ENCODE measurements at places on chromosomes 4 and X.

- DNase-seq: no peak
These were observed 68.9 kb downstream of the ENOX2 start for GRCh38 chrX:130834149-130834548.

DNA sequence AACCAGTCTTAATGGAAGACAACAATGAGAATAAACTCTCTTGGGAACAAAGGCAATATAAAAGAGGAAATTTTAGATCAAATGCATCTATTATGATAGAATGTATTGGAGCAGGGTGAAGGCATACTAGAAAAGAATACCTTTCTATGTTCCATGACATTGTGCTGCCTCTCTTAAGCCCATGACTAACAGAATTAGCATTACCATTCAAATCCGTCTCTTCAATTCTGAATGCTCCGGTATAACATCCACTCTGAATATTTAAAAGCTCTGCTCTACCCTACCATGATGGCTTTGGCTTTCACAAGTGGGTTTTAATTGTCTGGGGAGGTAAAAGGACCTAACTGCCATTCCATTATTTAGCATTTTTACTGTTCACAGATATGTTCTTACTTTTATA lies 1878.4 kb downstream of the ARAP2 start:
- DNase-seq: no peak

DNA sequence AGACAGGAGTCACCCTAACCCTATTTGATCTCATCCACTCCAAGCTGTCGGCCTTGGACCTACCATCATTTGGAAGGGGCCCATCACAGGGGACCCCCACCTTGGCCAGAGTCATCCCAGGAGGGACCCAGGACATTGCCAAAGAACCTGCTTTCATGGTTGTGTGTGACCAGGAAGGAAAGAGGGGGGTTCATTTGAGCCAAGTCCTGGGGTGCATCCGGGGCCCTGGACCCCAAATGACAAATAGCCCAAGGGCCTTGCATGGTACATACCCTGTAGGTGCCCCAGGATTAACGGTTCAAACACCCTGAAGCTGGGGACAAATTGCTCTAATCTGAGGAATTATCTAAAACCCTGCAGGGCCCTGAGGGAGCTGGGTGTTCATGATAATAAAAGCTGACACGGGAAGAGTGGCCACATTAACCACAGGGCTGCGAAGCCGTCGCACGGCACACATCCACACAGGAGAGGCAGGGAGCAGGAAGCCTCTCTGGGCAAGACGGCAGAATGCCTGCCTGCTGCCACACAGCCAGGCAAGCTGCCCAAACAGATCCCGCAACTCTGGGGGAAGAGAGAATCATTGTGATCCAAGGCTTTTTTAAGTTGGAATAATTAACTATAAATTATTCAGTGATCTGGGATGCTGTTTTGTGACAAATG lies 28.2 kb upstream of the PPP2R2C start:
- no peak for DNase-seq

- no peak for DNase-seq
These were observed 38.9 kb downstream of the IGFBP7 start for GRCh38 chr4:57071326-57071725.

DNA sequence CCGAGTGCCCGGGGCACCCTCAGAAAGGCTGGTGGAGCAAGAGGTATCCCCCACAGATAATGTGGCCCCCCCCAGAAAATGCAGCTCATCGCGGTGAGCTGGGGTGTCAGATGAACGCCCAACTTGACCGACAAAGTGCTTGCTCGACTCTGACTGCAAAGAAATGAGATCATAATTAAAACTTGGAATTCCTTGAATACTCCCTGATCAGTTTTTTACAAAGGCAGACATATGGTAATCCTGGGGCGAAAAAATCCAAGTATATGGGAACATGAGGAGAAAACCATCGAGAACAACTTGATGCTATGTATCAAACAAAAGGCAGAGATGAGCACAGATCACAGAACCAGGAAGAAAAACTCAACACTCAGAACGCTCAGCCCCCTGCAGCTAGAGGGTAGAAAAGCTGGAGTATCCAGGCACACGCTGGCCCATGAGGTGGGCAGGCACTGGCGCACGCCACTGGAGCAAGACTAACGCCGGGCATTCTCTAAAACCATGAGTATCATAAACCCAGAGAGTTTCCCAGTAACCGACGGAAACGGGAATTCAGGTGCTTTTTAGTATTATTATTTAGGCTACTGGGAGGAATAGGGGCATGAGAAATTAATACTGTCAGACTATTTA lies 127.3 kb downstream of the AFAP1 start:
- DNase-seq: no peak

- DNase-seq: no peak
These were observed 84.0 kb downstream of the PDS5A start for GRCh38 chr4:39893693-39894072.

DNA sequence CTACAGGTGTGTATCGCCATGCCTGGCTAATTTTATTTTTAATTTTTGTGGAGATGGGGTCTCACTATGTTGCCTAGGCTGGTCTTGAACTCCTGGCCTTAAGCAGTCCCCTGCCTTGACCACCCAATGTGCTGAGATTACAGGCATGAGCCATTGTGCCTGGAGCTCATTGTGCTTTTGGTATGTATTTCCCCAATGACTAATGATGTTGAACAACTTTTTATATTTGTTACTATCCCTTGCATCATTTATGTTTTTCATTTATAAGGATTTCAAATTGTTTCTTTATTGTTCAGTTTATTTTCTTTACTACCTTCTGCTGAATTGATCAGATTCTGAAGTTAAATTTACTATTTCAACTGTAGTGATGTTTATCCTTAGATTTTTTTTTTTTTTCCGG lies 199.7 kb downstream of the CEP135 start:
- no peak for DNase-seq

DNA sequence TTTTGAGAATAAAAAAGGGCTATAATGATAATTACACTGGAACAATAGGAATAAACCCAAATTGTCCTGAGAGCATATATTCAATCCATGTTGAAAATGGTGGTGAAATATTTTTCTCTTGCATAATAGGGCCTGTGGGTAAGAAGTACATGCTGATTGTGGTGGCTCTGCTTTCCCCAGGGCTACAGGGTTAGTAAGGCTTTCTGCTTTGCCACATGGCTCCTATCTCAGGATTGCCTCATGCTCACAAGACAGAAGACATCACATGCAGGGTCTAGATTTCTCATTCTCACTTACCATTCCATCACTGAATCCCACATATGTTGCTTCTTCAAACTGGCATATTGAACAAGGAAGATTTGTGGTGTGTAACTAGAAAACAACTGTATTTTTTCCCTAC lies 12.4 kb upstream of the VEGFC start:
- DNase-seq: no peak

GRCh38 chr4:148808416-148808815 lies 366.2 kb upstream of the NR3C2 start:
- DNase-seq: no peak

DNA sequence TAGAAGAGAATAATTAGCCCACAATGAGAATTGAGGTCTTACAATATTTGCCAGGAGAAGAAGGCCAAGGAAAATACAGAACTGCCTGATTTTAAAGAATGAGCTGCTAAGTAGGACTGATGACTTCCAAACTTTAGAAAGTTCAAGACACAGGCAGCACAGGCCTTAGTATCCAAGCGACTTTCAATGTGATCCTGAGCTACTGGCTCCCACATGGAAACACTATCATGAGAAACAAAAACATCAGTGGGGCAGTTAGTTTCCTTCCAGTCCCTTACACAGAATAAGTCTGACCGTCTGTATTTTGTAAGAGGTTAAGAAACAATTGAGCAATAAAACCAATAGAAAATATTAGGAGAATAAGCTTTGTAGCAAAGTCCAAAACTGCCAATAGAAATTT lies 251.4 kb downstream of the COL25A1 start:
- DNase-seq: no peak

DNA sequence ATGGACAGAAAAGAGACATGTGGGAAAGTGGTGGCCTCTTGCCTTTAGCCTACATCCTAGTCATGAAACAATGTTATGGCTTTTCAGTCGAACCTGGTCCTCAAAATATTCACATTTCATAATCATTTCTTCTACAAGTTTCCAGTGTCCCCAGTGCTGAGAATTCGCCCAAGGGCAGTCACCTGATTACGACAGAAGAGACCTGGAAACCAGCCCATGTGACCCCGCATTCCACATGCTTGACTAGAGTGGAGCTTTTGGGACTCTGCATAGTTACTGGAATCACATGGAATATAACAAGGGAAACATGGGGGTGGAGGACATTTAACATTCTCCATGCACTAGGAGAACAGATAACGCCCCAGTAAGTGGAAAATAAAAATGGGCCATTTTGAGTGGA lies 100.1 kb downstream of the PPARGC1A start:
- DNase-seq: no peak

DNA sequence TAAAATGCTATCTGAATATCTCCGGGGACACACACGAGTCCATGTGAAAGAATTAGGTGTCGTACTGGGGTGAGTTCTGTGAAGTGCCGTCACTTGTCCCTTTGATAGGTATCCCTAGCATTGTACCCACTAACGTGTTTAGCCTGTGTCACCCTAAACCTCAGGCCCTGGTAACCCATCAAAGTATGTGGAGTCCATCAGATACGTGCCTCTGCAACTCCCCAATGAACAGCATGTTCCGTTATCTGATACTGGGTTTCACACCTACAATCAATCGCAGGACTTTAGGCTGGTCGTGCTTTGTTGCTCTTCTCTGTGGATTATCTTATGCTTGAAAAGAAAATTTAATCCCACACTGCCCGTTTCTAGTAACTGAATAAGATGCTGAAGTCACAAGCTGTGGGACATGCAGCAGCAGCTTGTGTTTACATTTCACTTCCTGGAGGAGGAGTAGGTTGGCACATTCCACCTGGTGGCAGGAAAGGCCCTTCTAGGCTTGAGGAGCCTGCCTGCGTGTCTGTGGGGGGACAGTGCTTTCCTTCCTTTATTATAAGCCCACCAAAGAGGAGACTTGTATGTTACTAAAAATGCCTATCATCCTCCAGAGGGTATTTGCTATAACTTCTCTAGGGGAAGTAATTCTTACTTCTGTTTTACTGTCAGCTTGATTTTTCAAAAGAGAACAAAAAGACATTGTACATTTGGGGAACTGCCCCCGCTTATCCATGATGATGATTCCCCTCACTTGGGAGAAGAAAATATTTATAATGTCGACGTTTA lies 127.2 kb downstream of the FNIP2 start:
- no peak for DNase-seq

- DNase-seq: no peak
These were observed 2.3 kb downstream of the PLAC8 start for GRCh38 chr4:83112231-83112630.

DNA sequence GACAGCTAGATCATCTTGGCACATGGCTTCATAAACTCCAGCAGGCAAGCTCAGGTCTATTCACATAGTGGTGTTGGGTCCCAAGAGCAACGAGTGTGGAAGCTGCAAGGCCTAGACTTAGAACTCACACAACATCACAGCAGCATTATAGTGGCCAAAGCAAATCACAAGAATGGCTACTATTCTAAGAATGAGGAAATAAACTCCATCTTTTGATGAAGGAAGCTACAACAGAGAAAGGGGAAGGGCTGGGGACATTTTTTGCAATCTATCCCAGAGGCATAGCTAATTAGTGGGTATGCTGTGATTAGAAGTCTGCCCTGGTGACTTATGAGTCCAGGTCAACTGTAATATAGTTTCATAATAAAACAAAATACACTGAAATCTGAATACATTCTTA lies 42.9 kb upstream of the TAB3 start:
- DNase-seq: no peak

- no peak for DNase-seq
These were observed 25.9 kb downstream of the CFAP299 start for GRCh38 chr4:80361329-80361900.

DNA sequence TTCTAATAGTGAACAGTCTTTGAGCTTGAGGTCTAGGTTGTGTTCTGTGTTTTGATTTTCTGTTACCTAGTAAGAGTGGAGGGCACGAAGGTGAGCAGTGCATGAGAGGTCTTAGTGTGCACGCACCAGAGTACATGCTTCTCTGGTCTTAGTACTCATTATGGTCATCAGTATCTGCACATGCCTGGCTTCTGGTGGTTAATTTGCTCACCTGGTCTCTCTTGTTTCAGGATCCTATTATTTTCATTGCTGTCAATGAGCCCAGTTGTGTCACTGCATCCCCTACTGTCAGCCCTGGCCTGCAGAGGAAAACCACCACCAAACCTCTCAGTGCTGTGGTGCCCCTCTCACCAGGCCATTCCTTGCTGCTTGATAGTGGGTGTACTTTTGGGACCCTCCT lies 54.8 kb downstream of the NSUN7 start:
- no peak for DNase-seq

- DNase-seq: no peak
These were observed 992.6 kb downstream of the NLGN4X start for GRCh38 chrX:5236096-5236495.

GRCh38 chr4:24736066-24736465 lies 59.3 kb upstream of the SOD3 start:
- DNase-seq: no peak

DNA sequence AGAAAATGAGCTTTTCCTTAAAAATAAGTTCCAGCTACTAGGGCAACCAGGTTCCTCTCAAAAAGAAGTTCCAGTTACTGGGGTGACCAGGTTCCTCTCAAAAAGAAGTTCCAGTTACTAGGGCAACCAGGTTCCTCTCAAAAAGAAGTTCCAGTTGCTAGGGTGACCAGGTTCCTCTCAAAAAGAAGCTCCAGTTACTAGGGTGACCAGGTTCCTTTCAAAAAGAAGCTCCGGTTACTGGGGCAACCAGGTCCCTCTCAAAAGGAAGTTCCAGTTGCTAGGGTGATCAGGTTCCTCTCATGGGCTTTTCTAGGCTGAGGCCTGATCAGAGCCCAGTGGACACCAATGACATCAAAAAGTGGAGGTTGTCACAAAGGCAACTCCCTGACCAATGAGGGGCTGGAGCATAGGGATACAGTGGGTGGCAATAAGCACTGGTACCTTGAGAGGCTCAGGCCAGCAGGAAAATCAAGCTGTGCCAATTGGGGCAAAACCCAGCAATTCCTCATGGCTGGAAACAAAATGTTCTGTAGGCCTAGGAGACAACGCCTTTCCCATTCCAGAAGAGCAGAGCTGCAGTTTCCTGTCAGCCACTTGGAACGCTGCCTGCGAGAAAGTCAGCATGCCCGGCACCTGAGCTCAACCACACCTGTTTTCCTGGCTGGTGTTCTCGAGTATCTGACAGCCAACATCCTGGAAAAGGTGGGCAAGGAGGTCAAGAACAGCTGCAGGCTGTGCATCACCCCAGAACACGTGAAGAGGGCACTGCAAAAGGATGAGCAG lies 12.3 kb upstream of the SYTL5 start:
- DNase-seq: no peak

DNA sequence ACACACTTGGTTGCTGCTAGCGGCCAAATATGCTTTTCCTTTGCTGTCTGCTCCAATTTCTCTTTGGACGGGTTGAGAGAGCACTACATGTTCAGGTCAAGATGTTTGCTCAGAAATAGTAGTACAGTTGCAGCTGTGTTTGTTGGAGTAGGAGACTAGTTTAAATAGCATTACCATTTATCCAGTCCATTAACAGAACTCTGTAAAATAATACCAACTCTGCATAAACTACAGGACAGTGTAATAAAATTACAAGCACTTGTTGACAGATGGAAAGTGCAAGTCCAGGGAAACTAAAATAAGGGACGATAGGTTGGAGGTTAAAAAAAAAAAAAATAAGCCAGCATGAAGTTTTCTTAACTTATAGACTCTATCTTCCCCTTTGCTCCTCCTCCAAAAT lies 20.2 kb downstream of the SLIT2 start:
- DNase-seq: no peak
